ENCODE measurements at places on chromosomes 6 and 20.

- DNase-seq = no peak
Observed at GRCh38 chr6:77366798-77367197, 96.5 kb downstream of the HTR1B start.

DNA sequence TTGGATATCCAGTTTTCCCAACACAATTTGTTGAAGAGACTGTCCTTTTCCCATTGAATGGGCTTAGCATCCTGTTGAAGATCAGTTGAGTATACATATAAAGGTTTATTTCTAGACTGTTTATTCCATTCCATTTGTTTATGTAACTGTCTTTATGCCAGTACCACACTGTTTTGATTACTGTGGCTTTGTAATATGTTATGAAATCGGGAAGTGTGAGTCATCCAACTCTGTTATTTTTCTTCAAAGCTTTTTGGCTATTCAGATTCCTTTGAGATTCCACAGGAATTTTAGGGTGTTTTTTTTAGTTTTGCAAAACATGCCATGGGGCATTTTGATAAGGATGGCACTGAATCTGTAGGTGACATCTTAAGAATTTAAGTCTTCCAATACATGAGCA lies 188.3 kb downstream of the BMP7 start:
- DNase-seq = no peak

GRCh38 chr6:123742626-123743025 lies 61.0 kb upstream of the NKAIN2 start:
- DNase-seq = no peak

GRCh38 chr20:51199920-51200319 lies 177.0 kb upstream of the KCNG1 start:
- no peak for DNase-seq

- peak; percentile 34 for DNase-seq
Observed at GRCh38 chr6:130697995-130698535, 129.1 kb upstream of the SMLR1 start.

DNA sequence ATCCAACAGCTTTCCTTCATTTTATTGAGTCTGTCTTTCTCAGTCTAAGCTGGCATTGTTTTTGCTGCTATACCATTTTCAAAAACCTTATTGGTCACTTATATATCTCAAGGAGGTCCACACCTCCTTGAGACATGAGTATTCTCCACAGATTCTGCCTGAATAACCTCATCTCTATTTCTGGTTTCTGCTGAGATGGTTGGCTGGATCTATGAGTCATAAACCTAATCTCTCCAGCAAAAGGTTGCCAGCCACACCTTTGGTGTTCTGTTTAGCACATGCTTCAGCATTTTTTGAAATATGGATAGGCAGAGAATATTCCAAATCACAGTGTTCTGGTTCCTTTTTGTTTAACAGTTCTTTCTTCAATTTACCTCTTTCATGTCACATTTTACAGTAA lies 40.8 kb upstream of the TMEM244 start:
- DNase-seq = no peak

GRCh38 chr6:51737580-51738360 lies 349.6 kb downstream of the PKHD1 start:
- no peak for DNase-seq

- no peak for DNase-seq
Observed at GRCh38 chr6:107985701-107986100, 27.7 kb upstream of the SEC63 start.

GRCh38 chr20:17709361-17710293 lies 9.9 kb downstream of the BANF2 start:
- no peak for DNase-seq

DNA sequence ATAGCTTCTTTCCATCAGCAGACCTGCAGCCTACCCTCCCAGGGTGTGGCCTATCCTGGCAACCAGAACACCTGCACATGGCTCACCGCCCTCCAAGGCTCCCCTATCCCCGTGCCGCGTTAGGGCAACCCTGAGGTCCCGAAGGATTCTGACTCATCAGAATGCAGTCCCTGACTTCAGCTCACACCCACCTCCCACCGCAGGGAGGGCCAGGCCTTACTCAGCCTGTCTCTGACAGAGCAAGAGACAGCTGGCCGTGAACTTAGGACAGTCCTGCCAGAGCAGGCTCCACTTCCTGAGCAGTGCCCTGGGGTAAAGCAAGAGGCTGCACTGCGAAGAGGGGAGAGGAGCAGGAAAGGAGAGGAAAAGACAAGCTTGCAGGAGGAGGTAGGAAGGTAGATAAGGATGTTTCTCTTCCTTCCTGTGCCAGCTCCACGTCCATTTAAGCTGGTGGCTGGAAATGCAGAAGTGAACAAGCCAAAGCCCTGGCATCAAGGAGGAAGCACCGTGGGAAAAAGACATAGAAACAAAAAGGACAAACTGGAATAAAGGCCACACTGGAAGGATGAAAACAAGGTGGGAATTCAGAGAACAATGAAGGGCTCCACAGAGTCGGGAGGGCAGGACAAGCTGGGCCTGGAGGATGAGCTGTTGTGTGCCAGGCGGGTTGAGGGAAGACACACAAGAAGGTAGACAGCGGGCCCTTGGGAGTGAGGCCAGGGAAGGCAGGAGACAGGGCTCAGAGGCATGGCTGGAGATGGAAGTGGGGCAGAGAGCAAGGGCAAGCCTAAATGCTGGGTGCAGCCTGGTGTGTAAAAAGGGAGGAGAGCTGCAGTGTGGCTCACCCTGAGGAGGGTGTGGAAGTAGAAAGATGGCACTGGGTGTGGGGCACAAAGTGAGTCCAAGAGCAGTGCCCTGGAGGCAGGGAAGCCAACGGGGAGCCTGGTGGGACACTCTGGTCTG lies 102.7 kb downstream of the SLC23A2 start:
- peak; percentile 71 for DNase-seq

DNA sequence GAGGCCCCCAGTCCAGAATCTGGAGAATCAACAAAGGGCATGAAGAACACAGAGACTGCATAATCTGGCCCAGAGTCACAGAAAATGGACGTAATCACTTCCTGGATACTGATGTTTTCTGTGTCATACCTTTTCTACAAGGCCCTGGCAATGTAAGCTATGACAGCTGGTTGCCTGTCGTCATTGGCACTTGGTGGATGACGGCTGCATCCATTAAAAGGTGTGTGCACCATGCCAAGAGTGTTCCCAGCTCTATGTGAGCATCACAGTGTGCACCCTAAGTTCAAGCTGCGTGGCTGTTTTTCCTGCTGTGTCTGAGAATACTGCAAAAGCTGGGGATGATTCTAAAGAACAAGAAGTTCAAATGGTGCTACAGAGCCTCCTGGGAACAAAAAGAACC lies 275.2 kb upstream of the CNR1 start:
- DNase-seq = no peak

GRCh38 chr6:22294301-22294700 lies 2.5 kb downstream of the PRL start:
- DNase-seq = no peak

- no peak for DNase-seq
Observed at GRCh38 chr6:36539814-36540568, 7.3 kb downstream of the STK38 start.

GRCh38 chr20:1803932-1804501 lies 91.2 kb upstream of the SIRPA start:
- no peak for DNase-seq

DNA sequence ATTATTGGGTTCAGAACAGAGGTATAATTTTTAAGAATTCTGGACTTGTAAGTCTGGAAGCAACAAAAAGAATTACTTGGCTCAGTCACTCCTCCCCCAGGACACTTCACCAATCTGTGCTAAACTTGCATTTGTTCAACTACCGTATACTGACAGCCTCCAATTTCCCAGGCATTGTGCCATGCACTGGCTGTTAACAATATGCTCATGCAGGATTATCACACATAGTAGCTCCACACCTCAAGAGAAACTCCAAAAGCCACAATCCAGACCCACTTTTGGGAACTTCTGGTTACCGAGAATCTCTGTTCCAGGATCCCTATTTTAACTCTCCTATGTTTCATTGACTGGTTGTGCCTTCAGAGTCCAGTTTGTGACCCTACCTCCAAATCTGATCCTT lies 7.7 kb downstream of the ADGRF1 start:
- DNase-seq = no peak

- DNase-seq = no peak
Observed at GRCh38 chr20:53826597-53827291, 233.1 kb upstream of the ZNF217 start.

DNA sequence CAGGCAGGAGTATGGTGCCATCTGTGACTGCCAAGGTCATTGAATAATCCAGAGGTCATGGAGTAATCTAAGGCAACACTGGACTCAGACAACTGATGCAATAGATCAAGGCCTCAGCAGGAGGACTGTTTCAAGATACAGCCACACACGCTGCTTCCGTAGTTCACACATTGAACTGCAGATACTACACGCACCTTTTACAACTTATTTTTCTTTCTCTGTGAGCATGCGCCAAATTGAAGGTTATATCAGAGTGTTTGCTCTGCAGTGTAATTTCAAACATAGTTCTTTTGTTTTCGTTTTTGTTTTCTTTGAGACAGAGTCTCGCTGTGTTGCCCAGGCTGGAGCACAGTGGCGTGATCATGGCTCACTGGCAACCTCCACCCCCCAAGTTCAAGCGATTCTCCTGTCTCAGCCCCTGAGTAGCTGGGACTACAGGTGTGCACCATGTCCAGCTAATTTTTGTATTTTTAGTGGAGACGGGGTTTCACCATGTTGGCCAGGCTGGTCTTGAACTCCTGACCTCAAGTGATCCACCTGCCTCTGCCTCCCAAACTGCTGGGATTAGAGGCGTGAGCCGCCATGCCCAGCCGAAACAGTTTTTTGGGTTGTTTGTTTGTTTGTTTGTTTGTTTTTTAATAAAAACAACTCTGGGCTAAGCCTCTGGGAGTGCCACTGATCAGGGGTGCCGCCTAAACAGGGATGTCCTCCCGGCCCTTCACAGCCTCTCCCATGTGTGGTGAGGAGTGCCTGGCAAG lies 96.6 kb upstream of the NAA20 start:
- no peak for DNase-seq

- DNase-seq = peak; percentile 54
Observed at GRCh38 chr20:37298190-37298939, 8.9 kb downstream of the MANBAL start.

- DNase-seq = no peak
Observed at GRCh38 chr6:97925504-97925903, 642.5 kb upstream of the MMS22L start.

GRCh38 chr20:62476056-62476838 lies 452 bp upstream of the GATA5 start:
- DNase-seq = no peak

DNA sequence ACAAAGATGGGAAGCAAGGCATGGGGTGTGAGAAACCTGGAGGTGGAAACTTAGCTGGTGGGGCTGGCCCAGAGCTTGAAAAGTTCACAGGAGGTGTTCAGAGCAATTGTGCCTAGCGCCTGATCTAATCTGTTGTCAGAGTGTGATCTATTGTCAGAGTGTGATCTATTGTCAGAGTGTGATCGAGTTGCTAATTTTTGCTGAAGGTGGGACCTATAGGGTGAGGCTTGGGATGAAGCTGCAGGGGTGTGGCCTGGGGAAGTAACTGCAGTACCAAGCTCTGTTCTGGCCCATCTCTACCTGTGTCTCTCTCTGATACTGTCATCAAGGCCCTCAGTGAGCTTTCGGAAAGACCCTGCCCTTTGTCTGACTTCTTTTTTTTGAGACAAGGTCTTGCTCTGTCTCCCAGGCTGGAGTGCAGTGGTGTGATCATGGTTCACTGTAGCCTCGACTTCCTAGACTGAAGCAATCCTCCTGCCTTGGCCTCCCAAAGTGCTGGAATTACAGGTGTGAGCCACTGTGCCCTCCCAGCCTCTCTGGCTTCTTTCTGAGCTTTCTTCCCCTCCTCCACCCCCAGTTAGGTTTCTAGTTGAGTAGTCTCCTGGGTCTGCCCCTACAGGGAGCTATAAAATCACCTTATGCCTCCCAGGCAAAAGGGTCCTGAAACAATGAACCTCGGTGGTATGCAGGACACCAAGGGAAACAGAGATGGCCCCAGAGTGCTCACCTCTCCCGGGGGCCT lies 150.8 kb upstream of the RNF24 start:
- no peak for DNase-seq

DNA sequence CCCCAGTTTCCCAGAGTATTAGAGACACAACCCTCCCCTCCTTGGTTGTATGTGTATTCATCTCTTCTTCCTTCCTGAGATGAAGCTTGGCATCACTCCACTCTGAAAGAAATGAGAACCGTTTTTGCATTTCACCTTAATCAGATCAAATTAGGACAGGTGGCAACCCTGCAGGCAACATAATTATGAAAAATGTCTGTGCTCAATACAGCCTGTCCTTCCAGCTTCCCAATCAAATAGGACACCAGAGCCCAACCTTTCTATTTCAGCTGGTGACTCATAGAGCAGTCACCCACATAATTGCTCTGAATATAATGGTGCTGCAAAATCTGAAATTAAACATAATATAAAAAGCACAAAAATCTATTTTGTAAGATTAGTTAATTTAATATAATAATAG lies 310.2 kb upstream of the AGPAT4 start:
- no peak for DNase-seq

DNA sequence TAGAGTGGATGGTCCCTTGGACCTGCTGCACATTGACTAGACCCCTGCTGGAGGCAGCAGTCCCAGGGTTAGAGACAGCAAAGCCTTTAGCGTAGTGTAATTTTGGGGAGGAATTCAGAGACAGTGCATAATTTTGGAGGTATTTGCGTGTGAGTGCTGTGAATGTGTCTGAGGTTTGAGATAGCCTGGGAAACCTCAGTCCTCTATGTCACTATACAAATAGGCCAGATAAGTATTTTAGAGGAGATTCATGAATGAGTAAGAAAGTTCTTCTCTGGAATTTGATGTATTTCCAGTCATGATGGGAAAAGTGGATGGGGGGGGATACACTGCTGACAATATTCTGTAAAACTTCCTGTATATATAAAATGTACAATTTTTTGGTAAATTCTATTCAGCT lies 25.8 kb upstream of the MTRF1L start:
- no peak for DNase-seq

GRCh38 chr6:11918739-11919605 lies 93.1 kb upstream of the HIVEP1 start:
- DNase-seq = no peak

- DNase-seq = no peak
Observed at GRCh38 chr6:96197241-96197640, 181.5 kb downstream of the FUT9 start.

DNA sequence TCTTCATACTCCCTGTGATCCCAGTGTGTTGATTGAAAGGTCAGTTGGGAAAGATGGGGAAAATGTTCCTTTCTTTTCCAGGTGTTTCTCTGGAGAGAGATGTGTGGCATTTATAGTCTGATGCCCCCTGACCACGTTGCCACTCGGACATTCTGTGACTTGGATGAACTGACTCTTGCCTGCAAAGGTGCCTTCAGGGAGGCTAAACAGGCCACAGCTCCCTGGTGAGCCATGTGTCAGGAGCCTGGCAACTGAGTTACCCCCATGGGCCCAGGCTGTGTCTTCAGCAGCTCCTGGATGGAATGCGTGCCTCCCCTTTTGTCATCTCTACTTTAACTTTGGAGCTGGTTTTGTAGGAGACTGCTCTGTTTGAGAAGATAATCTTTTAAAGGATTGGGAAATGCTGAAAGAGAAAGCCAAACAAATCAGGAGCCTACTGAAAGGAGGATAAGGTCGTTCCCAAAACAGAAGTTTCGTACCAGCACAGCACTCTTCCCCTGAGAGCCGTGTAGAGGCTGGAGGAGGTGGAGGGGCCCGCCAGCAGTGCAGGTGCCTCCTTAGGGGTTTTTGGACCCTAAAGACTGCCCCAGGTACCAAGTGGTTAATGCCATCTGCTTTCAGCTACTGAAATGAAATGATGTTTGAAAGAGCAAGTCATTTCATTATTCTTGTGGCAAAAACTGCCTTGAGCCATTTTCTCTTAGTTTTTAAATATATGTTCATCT lies 322.8 kb downstream of the ZFAND3 start:
- no peak for DNase-seq
